ENCODE measurements at places on chromosomes 12 and 14.

DNA sequence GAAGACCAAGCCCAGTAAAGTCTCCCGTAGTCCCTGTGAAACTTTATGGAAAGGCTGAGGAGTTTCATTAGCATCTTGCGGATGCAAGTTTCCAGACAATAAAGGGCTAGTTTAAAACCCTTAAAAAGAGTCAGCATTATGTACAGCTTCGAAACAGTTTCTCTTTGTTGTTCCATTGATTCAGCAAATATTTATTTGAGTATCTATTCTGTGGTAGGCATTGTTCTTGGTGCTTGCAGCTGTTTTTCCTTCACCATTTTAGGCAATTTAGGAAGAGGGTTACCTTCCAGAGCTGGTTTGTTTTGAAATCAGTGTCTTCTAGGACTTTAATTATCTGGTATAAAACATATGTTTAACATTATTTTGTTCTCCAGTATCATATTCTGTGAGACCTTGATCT lies 1.5 kb downstream of the SLIRP start:
- no peak for DNase-seq

DNA sequence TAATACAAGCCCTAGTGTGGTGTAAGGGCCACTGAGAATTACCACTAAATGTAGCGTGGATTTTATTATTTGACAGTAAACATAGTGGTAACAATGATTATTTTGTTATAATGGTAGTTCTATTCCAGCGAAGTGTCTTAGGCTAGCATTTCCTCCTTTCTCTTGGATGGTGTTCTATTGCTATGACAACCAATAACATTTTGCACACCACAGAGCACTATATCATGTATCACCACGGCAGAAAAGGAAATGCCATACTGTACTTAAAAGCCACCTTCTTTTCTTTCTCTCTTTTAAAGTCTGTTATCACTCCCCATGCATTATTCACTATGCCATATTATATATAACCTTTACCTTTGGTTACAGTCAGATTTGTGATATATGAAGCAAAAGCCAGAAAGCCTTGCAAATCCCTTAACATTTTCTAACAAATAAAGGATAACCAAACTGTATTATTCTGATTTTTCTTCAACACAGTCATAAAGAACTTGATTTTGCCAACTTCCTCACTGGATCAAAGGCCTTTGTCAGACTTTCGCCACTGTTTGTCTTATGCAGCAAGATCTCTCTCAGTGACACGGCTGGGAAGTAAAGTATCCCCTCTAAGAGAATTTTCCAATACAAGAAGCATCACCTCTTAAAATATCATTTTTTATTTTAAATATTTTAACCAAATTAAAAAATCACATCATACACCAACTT lies 195.8 kb downstream of the FOXN3 start:
- DNase-seq = no peak

DNA sequence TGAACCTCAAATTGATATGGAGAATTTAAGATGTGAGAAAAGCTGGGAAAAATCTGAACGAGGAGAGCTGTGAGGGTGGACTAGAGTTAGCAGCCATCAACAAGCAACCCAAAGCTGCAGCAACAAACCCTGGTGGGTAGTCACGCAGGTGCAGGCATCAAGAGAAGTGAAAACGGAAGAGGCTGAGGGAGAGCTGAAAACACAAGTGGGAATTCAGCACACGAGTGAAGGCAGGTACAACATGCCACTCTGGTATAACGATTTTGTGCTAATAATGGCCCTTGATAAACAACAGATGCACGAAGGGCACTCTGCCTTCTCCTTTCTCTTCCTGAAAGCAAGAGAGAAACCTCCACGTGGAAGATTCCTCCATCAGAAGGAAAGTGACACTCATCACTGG lies 11.5 kb downstream of the TCL1B start:
- DNase-seq = no peak

DNA sequence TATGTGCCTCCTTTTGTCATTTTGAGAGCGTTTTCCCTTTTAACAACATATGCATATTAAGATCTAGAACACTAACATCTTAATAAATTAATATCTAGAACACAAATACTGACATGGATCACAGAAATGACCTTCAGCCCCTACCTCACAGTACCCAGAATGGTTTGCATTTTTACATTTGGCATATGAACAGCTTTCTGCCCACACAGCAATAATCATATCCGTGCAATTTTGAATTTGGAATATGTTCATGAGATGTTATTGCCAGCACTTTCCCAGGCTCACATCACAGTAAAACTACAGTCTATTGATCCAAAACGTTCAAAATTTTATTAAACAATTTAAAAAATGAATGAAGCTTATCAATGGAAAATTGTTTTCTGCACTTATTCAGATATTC lies 114.6 kb downstream of the SLC25A21 start:
- no peak for DNase-seq

DNA sequence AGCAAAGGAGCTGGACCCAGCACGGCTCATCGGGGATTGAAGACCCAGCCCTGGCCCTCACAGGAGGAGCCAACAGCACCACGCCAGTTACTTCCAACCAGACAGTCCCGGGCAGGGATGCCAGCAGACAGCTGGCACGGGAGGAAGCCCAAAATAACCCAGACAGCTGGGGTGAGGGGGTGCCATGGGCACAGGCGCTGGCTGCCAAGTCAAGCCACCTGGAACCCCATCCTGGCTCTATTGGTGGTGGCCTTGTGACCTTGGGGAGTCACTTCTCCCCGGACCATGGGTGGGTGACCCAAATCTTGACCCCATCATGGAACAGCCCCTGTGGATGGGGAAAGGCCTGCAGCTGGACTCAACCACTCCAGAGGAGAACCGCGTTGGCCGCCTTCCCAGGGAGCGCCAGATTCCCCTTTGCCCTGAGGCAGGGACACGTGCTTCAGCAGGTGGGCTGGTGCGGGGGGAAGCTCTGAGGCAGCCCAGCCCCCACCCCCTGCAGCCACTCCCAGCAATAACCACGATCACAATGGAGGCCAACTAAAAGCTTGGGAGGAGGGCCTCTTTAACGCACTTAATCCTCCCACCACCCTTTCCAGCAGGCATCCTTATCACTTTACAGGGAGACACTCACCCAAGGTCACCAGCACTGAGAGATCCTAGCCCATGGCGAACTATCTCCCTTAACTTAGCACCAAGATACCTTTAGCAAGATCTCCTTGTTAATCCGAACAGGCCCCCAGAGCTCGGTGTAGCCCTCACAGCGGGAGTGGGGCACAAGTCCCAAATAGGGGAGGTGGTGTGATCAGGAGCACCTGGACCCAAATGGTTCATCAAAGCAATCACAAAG lies 4.7 kb upstream of the RHOF start:
- DNase-seq = no peak

DNA sequence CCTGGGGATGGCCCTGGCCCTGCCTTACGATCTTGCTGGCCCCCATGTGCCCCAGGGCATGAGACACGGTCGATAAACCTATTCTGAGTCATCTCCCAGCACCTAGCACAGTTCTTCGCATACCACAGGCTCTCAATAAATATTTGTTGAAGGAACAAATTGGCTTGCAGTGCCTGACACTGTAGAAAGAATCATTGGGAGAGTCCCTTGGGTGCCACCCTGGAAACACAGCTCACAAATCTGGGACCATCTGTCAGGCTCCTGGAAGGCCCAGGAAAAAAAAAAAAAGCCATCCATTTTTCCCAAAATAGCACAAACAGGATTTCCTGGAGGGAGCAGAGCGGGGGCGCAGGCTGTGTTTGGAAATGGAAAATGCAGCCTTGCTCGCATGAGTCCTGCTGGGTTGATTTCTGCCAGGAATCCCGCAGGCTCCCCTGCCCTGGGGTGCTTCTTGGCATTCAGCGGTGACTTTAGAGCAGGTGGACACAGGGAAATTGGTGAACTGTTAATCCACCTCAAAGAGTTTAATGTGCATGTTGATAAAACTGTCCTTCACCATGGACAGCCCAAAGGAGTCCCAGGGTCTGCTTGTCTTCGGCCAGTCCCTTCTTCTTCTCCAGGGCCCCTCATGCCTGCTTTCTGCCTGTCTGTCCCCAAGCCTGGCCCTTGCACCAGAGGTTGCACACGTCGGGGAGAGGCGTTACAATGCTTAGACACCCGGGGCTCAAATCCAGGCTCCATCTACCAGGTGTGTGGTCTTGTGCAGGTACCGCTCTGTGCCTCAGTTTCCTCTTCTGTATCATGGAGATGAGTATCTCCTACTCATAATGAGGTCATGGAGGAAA lies 106.1 kb upstream of the RFLNA start:
- no peak for DNase-seq

DNA sequence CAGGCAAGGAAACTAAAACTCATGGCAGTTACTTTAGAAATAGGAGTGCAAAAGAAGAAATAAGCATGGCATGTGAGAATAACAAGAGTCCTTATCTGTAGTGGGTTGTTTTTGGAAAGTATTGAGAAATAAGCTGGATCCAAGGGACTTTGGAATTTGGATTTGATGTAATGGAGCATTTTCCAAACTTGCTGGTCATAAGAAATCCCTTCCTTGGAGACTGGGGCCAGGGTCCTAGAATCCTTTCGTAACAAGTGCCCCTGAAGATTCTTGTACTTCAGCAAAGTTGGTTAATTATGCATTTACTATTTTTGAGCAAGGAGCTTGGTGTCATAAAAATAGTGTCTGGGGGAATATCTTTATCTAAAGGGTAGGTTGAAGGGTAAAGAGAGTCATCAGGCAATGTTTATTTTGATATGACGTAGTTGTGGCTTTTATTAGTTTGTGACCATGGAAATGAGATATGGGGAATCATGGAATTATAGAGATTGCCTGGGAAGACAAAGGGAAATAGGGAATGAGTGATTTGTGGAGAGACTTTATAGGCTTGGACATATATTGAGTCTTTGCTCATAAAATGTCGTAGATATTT lies 53.9 kb downstream of the WNK1 start:
- no peak for DNase-seq

DNA sequence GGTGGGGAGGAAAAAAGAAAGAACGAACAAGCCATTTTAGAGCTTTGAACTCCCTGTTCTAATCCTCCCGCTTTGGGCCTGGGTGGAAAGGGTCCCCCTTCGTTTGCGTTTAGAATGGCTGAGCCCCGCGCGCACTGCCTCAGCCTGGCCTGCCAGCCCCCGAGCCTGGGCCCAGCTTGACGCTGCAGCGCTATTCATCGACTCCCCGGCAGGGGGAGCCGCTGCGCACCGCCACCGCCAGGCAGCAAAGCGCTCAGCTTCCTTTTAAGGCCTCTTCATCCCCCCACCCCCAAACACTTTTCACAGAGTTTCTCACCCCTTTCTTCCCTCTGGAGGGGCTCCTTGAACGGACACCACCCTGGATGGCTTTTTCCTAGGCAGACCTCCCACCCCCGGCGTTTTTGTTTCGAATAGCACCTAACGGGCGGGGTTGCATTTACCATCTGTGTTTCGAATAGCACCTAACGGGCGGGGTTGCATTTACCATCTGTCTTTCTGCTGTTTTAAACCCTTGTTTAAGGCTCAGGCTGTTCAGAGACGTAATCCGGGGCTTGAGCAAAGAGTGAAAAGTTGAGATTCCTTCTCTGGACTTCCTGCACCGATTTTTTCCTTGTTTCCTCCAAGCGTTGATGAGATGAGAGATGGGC lies 56.4 kb upstream of the PIWIL1 start:
- peak; percentile 1 for DNase-seq

DNA sequence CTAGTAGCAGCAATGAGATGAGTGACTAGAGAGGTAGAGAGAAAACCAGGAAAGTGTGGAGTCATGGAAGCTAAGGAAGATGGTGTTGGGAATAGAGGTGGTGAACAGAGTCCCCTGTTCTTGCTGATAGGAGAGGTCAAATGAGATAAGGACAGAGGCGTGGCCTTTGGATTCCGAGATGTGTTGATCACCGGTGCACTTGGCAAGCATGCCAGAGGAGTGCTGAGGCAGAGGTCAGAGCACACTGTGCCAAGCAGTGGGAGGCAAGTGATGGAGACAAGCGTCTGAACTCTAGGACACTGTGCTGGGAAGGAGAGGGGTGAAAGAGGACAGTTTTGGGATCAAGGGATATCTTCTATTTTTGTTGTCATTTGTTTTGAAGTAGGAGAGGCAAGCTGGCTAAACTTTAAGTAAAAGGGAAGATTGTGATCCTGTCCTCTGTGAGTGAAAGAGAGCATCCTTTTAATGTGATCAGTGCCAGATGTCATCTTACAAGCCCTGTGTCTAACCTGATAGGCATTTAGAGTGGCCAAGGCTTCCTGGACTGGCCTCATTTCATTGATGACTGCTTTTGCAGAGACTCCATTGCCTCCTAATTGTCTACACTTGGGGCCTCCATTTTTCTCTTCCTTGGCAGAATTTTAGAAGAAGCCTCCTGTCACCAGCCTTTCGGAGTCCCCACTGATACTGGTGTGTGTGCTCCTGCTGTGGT lies 336.4 kb downstream of the CACNA1C start:
- no peak for DNase-seq

DNA sequence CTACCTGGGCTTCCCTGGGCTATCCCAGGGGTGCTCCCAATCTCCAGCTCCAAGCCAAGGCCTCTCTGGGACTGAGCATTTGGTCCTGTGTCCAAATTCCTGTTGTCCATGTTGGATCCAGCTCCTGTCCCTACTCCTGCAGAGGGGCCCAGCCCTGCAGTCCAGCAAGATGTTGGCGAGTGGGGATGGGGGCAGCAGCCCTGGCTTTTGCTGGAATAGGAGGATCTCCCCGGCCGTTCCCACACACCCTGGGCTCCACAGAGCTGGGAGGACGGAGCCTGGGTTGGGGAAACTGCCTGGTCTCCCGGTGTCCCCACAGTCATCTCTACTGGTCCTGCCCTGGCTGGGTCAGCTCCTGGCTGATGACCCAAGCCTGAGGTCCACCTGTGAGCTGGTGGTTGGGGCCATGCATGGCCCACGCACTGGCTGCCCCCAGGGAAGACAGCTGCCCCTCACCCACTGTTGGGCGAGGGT lies 219.6 kb upstream of the C14orf180 start:
- no peak for DNase-seq

DNA sequence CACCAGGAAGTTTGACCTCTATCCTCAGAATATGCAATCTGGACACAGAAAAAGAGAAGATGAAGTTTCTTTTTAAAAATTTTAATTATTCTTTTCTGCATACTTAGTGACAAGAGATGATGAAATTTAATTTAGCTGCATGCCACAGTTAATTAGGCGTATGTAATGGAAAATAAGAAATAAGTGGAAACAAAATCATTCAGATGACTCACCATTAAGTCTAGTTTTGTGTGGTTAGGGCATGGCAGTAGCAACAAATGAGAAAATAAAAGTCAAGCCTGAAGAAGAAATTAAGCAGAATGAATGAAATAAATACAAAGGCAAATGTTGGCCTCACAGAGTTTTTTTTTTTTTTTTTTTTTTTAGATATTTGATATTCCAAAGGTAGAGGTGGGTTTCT lies 30.9 kb upstream of the KLRD1 start:
- no peak for DNase-seq

DNA sequence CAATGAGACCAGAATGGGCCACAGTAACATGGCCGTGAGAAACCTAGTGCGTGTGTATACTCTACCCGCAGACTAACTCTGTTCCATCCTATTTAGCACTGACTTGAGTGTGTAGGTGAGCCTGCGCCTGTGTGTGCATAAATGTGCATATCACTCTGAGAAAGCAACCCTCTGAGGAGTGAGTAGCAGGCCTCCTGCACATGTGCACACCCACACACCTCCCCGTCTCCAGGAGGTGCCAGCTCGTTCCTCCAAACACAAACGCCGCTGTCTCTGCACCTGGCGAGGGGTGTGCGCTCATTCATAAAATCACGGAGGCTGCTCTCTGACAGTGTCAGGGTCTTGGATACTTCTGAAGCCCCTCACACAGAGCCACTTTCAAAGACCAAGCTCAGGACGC lies 138.9 kb downstream of the GCH1 start:
- DNase-seq = no peak

Data from NCI-H460 (cell line).